ENCODE measurements at places on chromosomes 16 and 17.

DNA sequence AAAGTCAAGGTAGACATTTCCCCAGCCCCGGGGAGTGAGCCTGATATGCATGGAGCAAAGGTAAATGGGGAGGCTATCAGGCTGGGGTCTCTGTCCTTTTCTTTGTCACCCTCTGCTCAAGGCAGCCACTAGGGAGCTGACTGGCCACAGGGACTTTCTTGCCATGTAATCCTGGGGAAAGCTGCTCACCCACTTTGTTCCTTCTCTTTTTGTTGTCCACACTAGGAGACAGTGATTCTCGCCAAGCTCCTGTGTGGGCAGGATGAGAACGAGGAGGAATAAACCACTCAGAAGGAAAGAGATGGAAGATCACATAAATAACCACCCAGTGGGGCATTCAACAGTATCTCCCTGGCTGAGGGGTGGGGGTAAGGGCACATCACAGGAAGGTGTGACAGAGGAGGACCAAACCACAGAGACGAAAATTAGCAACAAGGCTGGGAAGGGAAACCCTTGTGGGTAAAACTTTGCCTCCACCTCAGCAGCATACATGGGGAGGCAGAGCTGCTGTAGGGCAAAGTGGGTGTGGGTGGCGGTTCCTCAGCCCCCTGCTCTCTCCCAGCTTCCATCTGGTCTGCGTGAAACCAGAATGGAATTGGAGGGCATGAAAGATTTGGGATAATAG, 26.2 kb upstream of the CCL1 start:
- peak; percentile 68 for ATAC-seq

GRCh38 chr17:62017496-62017895, 47.6 kb downstream of the MED13 start:
- ATAC-seq: no peak

GRCh38 chr17:10633738-10634379, 23.2 kb downstream of the MYH3 start:
- peak; percentile 97 for ATAC-seq

DNA sequence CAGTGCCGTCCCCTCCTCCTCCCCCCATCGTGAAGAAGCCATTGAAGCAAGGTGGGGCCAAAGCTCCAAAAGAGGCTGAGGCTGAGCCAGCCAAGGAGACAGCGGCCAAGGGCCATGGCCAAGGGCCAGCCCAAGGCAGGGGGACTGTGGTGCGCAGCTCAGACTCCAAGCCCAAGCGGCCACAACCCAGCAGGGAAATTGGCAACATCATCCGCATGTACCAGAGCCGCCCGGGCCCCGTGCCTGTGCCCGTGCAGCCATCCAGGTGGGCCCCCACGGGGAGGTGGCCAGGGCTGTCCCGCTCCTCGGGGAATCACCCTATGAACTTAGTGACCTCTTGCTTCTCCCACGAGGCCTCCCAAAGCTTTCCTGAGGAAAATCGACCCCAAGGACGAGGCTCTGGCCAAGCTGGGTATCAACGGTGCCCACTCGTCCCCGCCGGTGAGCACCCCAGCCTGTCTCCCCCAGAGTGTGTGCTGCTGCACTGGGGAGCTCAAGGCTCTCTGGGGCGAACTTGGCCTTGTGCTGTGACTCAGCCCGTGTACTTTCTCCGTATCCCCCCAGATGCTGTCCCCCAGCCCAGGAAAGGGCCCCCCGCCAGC, 16.6 kb upstream of the SMIM5 start:
- no peak for ATAC-seq

DNA sequence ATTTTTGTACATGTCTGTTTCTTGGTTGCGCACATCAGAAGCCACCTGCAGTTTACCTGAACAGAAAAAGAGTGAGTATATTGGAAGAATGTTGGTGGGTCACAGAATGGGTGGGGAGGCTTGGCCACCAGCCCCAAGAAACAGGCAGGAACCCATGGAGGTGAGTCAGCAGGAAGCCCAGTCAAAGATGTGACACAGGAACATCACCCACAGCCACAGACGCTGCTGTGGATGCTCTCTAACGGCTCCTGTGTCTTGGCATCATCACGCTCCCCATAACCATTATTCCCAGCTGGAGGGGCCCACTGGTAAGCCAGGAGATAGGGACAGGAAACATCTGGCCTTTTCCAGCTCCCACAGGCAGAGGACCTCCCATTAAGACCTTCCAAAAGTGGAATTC, 94.0 kb upstream of the WSB1 start:
- ATAC-seq: no peak

DNA sequence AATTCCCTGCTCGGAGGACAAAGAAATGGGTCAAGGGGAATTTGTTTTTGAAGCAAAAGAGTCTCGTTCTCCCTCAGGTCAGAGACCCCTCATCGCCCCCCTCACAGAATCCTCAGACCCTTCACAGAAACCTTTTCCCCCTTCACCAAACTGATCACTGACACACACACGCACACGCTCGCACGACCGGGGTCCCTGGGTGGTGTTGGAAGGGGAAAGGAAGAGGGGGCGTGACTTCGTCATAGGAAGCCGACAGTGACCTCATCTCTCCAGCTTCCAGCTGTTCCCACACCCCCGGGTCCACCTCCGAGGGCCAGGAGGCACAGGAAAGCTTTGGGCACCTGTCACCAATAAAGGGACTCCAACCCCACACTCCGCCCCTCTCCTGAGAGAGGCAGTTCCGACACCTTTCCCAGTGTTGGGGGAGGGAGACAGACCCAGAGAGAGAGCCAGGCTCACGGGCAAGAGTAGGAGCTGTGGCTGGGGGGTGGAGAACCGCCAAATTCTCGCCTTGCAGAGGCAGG, 1.2 kb downstream of the ASGR1 start:
- no peak for ATAC-seq

GRCh38 chr17:82560802-82561428, 41.4 kb downstream of the FOXK2 start:
- no peak for ATAC-seq

DNA sequence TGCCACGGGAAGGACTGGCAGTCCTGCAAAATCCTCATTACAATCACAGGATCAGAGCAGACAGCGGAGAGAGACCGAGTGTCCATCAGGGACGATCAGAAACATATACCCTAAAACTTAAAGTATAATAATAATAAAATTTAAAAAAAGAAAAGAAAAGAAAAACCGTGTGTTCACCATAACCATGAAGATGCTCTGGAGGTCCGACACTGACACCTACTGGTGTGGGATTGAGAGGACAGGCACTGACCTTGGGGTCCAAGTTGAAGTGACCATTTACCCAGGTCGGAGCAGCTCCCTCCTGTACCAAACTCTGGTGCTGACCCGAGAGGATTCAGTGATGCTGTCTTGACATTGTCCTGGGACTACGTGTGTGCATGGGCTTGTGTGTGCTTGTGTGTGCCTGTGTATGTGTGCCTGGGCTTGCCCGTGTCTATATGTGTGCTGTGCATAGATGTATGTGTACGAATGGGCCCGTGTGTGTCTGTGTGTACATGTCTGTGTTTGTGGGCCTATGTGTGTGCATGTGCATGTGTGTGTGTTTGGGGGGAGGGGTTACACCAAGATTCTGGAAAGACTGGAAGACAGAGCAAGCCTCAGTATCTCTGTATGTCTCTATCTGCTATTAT, 10.0 kb upstream of the CD300LD start:
- ATAC-seq: no peak

- ATAC-seq: no peak
Measured at GRCh38 chr16:59848296-59848695, 1114.2 kb upstream of the GOT2 start.

GRCh38 chr17:57370037-57370581, 113.8 kb downstream of the MSI2 start:
- ATAC-seq: no peak

GRCh38 chr17:65886315-65887245, 305.4 kb downstream of the CEP112 start:
- no peak for ATAC-seq

DNA sequence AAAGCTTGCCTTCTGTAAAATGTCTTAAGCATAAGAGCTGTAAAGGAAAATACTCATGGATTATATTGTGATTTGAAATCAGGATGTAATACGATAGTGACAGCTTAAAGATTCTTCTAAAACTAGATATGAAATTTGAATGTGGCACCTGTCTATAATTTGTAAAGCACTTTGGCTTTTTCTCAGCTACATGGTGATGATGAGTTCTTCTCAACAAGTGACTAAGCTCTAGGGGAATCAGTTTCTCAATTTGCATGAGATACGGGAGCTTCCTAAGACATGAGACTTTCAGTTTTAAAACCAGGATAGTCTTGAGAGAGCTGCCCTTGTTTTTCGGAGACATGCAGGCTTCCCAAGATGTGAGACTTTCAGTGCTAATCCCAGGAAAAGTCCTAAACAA, 439.2 kb downstream of the CDH13 start:
- ATAC-seq: no peak

DNA sequence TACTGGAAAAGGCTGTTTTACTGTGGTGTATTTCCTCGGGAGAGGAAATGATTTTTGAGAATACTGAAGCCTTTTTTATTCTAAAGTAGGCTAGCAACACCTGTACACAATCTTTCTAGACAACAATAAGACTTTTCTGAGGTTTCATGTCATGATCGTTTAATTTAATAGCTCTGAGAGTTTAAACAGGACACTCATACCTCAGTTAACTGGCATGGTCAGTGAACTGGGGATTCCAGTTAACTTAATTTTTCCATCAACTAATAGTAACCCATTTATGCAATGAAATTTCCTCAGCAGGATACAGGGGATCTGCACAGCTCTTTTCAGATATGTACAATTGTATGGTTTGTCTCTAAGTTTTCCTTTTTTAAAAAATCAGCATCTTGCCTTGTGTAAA, 262.6 kb downstream of the NTN1 start:
- no peak for ATAC-seq

DNA sequence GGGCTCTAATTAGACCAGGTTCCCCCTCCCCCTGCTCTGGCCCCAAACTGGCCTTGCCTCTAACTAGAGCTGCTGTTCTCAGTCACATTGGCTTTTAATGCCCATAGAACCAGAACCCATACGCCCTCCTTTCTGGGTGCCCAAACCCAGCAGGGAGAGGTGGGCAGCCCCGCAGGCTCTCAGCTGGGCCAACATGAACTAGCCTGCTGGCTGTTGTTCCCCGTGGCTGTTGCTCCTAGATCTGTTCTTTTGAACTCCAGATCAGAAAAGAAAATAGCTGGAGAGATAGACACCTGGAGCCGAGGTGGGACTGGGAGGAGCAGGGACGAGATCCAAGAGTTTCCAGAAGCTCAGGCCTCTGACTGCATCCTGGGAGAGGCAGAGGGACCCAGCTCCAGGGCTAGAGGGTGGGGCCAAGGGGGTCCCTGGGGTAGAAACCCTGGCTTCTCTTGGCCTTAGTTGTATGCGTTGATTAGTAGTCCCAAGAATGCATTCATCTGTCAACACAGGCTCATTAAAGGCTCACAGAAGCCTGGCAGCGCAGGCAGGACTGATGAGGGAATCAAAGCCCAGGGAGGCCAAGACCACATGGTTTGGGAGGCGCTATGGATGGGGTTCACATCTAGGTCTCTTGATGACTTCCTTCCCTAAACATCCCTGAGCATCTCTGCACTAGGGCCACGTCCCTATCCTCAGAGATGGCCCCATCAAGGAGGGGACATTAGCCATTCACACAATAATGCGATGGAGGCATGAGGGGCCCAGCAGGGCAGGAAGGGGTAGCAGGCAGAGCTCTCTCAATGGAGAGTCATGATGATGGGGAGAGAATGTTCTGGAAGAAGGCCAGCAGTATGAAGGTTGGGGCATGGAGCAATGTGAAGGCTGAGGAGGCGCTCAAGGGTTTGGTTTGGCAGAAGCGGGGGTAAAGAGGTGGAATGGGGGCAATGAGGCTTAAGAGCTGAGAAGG, 1.3 kb upstream of the CPSF4L start:
- ATAC-seq: no peak

DNA sequence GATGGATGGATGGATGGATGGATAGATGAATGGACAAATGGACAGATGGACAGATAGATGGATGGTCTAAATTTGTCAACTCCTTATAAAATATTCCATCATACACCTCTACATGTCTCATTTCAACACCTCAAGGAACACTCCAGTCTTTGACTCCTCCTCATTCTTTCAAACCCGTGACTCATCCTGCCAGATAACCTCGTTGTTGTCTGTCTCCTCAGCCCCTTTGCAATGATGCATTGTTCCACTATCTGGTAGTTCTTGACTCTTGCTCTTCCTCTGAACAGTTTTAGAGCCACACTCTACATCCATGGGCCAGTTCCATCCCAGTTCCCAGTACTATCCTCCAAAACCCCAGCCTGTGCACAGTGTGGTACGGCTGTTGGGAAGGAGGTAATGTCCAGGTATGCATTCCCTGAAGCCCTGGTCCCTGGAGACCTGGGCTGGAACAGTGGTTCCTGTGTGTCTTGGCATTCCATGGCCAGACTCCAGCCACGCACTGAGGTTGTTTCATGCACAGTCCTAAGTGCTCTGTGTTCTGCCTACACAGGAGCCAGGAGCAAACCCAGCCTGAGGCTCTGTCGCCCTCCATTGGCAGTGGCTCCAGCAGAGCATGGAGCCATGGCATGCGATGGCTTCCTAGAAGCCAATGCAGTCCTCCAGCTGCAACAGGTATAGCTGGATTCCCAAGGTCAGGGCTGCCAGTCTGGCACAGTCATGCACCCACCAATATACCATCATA, 105.7 kb downstream of the C17orf67 start:
- no peak for ATAC-seq

GRCh38 chr16:50213939-50214519, 52.3 kb upstream of the ADCY7 start:
- ATAC-seq: no peak

DNA sequence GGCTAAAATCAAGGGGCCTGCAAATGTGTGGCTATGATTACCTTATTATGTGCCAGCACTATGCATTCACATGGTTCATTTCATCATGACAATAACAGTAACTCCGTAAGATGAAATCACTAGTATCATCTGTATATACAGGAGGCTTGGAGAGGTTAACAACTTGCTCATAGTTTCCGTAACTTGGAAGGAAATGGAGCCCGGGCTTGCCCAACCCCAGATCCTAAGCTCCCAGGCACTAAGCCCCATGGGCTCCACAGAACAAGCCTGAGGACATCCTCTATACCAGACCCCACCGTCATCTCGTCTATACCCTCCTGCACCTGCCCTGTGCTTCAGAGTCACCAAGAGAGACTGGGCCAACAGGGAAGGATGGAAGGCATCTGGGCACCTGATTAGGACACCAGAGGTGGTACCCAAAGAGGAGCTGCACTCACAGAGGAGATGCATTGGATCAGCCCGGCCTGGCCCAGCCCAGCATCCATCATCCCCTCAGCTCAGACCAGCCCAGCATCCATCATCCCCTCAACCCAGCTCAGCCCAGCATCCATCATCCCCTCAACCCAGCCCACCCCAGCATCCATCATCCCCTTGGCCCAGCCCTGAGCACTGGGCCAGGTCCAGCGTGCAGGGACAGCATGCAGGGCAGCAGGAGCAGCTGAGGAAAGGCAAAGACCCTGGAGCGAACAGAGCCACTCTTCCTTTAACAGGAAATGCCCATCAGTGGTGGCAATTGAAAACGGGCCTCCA, 28.5 kb downstream of the NSMCE1 start:
- no peak for ATAC-seq

GRCh38 chr17:72452286-72453173, 331.7 kb downstream of the SOX9 start:
- no peak for ATAC-seq

DNA sequence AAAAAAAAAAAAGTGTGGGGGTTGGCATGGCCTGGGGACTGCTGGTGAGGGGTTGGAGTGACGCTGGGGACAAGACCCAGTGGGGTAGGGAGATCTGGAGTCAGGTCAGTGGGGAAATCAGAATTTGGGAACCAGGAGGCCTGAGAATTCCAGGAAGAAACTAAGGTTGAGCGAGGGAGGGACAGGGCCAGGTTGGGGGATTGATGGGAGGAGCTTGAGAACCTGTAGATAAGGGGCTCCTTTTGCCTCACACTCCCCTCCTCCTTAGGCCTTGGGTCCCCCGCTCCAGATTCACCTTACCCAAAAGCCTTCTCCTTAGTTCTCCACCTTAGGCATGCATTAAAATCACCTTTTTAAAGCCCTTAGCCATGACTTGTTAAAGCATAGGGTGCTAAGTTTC, 8.3 kb upstream of the PYDC1 start:
- ATAC-seq: no peak

All from stimulated activated memory B cell treated with anti-CD40 and anti-IgM and Interleukin-4, amounts not matched to agents 10 μg/mL and 1 μg/mL and 100 μg/mL, for 72 hours (primary cell).